Stimulated activated memory B cell treated with anti-CD40 and anti-IgM and Interleukin-4, amounts not matched to agents 10 μg/mL and 1 μg/mL and 100 μg/mL, for 72 hours (primary cell): ENCODE measurements at places on chromosomes 7 and 10.

DNA sequence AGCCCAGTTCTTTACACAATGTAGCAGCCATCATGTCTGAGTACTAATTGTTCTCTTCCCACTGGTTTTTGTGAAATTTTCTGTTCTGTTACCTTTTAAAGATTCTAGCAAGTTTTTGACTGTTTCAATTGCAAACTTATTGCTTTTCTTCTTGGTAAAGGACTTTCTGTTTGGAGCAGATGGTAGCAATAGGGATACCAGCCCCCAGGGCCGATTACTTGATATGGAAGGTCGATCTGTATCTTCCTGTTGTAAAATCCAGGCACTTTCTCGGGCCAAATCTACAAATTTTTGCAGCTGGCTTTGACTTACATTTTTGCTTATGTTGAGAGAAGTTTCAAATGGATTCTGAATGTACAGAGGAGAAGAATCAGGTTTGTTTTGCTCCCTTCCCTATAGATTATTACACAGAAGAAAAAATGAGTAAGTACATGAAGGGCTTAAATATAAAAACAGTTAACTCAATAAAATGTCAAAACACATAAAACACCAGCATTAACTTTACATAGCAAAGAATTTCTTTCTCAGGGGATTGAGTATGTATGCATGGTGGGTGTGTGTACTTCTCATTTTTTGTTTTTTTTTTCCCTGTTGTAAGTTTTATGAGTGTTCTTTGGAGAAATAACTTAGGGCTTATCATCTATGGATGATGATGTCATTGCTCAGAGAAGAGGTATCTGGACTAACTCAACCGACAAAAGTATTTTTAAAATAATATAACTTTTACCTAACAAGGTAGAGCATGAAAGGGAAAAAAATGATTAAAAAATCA, 35.3 kb downstream of the MTPAP start:
- no peak for ATAC-seq

GRCh38 chr10:103612462-103613365, 119.2 kb downstream of the NEURL1 start:
- no peak for ATAC-seq

- ATAC-seq = no peak
Observed at GRCh38 chr10:8767591-8767990, 713.1 kb downstream of the GATA3 start.

DNA sequence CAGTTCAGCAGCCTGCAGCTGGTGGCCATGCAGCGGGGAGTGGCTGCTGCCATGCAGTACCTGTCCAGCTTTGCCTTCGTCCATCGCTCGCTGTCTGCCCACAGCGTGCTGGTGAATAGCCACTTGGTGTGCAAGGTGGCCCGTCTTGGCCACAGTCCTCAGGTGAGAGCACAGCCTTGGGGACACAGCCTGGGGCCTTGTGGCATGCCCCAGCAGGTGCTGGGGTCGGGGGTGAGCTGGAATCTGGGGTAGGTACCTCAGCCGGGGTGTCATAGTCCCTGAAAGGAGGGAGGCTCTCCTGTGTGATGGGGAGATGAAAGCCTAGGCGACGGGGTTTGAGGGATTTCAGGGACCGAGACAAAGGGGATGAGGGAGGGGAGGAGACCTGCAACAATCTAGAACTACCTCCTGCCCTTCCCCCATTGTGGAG, 14.1 kb downstream of the EPHB6 start:
- no peak for ATAC-seq

- ATAC-seq = no peak
Observed at GRCh38 chr10:80443531-80443974, 10.6 kb upstream of the TSPAN14 start.

DNA sequence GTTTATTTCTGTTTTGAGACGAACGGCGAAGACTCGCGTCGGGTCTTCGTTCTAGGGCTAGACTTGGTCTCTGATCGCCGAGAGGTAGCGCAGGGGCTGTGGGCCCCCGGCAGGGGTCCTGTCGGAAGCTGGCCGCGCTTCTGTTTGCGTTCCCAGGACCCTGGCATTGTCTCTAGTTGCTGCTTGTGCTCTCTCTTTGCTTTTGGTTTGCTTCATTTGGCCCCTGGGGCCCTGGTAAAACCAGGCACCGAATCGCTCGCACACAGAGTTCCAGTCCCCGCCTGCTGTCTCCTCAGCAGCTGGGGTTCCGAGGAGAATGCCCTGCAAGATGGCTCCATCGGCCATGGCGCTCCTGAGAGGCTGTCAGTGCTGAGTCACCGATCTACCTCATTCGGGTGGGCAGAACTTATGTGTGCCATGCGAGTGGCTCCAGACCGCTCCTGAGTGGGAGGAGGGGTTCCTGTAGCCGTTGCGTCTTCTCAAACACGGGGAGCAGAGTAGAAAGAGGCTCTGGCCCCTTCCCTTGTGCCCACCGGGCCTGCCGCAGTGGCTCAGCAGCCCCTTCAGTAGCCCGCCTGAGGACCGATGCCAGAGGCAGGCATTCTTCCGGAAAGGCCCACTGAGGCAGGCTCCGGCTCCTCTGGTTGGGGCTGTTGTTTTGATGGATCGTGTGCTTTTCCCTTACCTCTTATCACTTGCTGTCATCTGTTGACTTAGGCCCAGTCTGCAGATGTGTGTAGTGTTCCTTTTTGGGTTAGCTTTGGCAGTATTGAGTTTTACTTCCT, 826 bp downstream of the CHPF2 start:
- ATAC-seq = peak; percentile 72

- no peak for ATAC-seq
Observed at GRCh38 chr7:16528520-16528919, 1.9 kb downstream of the LRRC72 start.
